ENCODE measurements at places on chromosomes 1 and 21.

GRCh38 chr1:36446271-36446670 is 4.0 kb downstream of the OSCP1 start:
- H3K27me3 ChIP-seq = peaks cover 3% of the 10 kb centered on the region
- H3K4me1 ChIP-seq = peaks cover 6% of the 10 kb centered on the region
- DNase-seq = no peak
- no peak overlapping the region for H3K27ac ChIP-seq
- no peaks in the 10 kb centered on the region for H3K36me3 ChIP-seq
- no peak overlapping the region for H3K4me3 ChIP-seq

DNA sequence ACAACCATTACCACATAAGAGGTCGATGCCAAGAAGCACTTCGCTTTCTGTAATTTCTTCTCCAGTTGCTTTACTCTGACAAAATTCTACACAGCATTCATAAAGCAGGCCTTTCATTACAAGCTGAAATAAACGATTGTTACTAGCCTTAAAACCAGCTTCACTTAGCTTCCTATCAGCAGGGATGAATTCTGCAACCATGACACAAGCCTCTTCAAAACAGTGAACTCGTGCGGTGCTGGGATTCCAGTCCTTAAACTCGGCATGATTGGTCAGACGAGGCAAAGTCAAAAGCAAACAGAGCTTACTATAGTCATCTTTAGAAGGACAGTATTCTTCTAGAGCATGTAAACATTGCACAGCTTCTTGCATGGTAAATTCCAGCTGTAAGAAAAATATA is 30.6 kb downstream of the WDR47 start:
- no peaks in the 10 kb centered on the region for H3K4me1 ChIP-seq
- no peak overlapping the region for H3K4me3 ChIP-seq
- H3K27me3 ChIP-seq = no peaks in the 10 kb centered on the region
- H3K36me3 ChIP-seq = peaks cover 10% of the 10 kb centered on the region
- H3K27ac ChIP-seq = no peak overlapping the region

DNA sequence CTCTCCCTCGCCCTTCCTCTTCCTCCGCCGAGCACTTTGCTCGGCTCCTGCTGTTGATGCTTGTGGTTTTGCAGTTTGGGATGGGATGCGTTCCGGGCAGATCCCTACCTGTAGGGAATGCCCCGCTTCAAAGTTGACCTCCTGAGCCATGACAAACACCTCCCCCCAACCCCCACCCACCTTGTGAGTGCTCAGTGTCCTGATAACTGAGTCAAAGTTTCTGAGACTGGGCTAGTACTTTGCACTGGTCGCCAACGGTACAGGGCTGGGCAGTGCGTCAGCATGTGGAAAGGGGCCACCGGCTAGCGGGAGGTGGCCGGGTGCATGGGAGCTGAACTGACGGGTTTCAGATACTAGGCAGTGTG is 771 bp downstream of the RABGAP1L start:
- peaks cover 66% of the 10 kb centered on the region for H3K4me1 ChIP-seq
- H3K36me3 ChIP-seq = peaks cover 6% of the 10 kb centered on the region
- peak overlapping the region; percentile 92 for H3K27ac ChIP-seq
- no peaks in the 10 kb centered on the region for H3K27me3 ChIP-seq
- H3K4me3 ChIP-seq = peak overlapping the region; percentile 96

- H3K4me3 ChIP-seq = no peak overlapping the region
- H3K27ac ChIP-seq = no peak overlapping the region
- H3K27me3 ChIP-seq = no peaks in the 10 kb centered on the region
- no peaks in the 10 kb centered on the region for H3K36me3 ChIP-seq
- no peak for DNase-seq
- H3K4me1 ChIP-seq = peaks cover 12% of the 10 kb centered on the region
Observed at GRCh38 chr1:151596166-151596953, 15.5 kb upstream of the SNX27 start.

DNA sequence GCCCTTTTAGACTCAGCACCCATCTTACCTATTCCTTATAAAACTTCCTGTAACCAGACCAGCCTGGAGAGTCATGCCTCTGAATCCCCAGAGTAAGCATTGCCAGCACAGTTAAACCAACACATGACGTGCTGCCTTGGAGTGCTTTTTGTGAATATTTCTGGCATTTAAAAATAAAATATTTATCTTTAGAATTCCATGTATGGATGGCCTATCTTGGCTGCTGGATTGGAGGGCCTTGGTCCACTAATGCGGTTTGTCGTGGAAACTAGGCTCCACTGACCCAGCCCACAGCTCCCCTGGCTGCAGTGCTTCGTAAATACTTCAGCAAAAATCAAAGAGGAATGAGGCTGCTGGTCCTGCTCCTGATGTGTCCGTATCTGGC is 17.5 kb downstream of the MTARC1 start:
- H3K4me3 ChIP-seq = no peak overlapping the region
- no peaks in the 10 kb centered on the region for H3K36me3 ChIP-seq

GRCh38 chr1:201742476-201742875 is 86.5 kb upstream of the IPO9 start:
- no peak overlapping the region for H3K27ac ChIP-seq
- peaks cover 59% of the 10 kb centered on the region for H3K27me3 ChIP-seq
- peaks cover 5% of the 10 kb centered on the region for H3K4me1 ChIP-seq

GRCh38 chr1:52225174-52225573 is 83.3 kb downstream of the ZFYVE9 start:
- DNase-seq = no peak
- no peak overlapping the region for H3K4me3 ChIP-seq
- no peaks in the 10 kb centered on the region for H3K36me3 ChIP-seq
- H3K27ac ChIP-seq = no peak overlapping the region
- no peaks in the 10 kb centered on the region for H3K4me1 ChIP-seq
- H3K27me3 ChIP-seq = no peaks in the 10 kb centered on the region

DNA sequence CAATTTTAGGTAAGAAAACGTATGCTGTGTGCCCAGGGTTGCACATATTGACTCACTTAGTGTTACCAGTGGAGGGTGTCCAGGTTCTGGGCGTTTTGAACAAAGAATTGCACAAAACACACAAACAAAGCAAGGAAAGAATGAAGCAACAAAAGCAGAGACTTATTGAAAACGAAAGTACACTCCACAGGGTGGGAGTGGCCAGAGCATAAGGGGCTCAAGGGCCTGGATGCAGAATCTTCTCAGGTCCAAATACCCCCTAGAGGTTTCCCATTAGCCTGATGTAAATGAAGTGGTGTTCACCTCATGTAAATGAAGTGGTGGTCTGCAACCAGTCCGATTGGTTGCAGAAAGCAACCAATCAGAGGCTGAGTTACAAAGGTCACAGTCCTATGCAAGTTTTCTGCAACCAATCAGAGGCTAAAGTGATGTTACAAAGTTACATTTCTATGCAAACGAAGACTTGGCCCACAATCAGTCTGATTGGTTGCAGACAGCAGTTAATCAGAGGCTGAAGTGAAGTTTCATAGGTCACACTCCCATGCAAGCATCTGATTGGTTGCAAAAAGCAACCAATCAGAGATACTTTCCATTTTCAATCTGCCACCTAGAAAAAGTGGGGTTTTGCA is 228.3 kb downstream of the ST6GALNAC3 start:
- no peak for DNase-seq
- no peaks in the 10 kb centered on the region for H3K27me3 ChIP-seq
- peaks cover 26% of the 10 kb centered on the region for H3K4me1 ChIP-seq
- no peaks in the 10 kb centered on the region for H3K36me3 ChIP-seq
- no peak overlapping the region for H3K27ac ChIP-seq
- no peak overlapping the region for H3K4me3 ChIP-seq

DNA sequence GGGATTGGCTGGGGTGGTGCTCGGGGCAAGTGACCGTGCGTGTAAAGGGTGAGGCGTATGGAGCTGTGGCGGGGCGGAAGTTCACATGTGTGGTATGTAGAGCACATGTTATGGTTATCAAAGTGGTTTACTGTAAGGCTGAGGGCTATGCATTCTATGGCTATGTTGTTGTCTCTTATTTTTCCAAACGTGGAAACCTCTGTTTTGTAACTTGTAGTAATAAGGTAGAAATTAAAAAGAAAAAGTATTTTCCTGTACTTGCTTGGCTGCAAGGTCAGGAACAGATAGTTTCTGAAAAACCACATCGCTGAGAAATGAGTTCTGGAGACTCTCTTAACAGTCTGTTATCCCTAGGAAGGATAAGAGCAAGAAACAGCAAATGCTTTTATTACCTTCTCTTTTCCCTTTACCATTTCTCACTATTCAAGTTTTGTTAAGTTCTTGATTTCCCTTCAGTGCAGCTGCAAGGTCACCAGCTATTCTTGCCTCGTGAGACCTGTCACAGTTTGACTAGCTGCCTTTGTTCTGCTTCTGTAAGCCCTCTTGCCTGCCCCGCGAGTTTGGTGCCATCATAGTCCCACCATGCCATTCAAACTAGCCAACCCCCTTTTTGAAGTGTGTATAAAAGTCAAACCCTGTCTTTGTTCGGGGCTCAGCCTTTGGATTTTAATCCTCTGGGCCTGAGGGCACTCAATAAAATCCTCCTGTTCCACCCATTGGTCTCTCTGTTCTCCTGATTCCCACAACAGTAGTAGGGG is 9.5 kb downstream of the RNU1-2 start:
- H3K36me3 ChIP-seq = peaks cover 2% of the 10 kb centered on the region
- H3K27me3 ChIP-seq = peaks cover under 1% of the 10 kb centered on the region
- no peak overlapping the region for H3K27ac ChIP-seq
- H3K4me3 ChIP-seq = no peak overlapping the region
- peaks cover 19% of the 10 kb centered on the region for H3K4me1 ChIP-seq

- no peaks in the 10 kb centered on the region for H3K27me3 ChIP-seq
- no peak overlapping the region for H3K4me3 ChIP-seq
- no peaks in the 10 kb centered on the region for H3K4me1 ChIP-seq
- no peak for DNase-seq
- no peak overlapping the region for H3K27ac ChIP-seq
Observed at GRCh38 chr1:81617308-81617967, 183.3 kb upstream of the ADGRL2 start.

DNA sequence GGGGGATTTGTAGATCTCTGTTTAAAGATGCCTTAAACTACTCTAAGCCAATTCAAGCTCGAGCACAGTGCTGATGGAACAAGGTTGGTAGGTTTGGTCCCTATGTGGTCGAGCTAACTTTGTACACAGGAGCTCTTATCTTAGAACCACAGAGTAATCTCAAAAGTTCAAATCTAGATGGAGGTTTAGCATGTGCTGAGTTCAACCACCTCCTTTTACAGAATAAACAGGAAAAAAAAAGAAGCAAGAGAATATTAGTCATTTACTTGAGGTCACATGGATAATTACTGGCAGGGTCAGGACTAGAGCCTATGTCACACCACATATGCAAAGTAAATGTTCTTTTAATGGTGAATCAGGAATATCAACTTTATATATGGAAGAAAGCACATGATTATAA is 86.2 kb downstream of the DTL start:
- H3K36me3 ChIP-seq = peaks cover 4% of the 10 kb centered on the region
- DNase-seq = no peak

- H3K4me3 ChIP-seq = peak overlapping the region; percentile 81
- no peak for DNase-seq
- H3K36me3 ChIP-seq = no peaks in the 10 kb centered on the region
- peaks cover 2% of the 10 kb centered on the region for H3K27me3 ChIP-seq
- no peak overlapping the region for H3K27ac ChIP-seq
Observed at GRCh38 chr1:16913181-16913832, 8.4 kb upstream of the CROCC start.

GRCh38 chr1:225691861-225692516 is 39.1 kb upstream of the ENAH start:
- DNase-seq = no peak
- H3K27me3 ChIP-seq = peaks cover 2% of the 10 kb centered on the region
- H3K4me1 ChIP-seq = no peaks in the 10 kb centered on the region
- H3K36me3 ChIP-seq = no peaks in the 10 kb centered on the region

DNA sequence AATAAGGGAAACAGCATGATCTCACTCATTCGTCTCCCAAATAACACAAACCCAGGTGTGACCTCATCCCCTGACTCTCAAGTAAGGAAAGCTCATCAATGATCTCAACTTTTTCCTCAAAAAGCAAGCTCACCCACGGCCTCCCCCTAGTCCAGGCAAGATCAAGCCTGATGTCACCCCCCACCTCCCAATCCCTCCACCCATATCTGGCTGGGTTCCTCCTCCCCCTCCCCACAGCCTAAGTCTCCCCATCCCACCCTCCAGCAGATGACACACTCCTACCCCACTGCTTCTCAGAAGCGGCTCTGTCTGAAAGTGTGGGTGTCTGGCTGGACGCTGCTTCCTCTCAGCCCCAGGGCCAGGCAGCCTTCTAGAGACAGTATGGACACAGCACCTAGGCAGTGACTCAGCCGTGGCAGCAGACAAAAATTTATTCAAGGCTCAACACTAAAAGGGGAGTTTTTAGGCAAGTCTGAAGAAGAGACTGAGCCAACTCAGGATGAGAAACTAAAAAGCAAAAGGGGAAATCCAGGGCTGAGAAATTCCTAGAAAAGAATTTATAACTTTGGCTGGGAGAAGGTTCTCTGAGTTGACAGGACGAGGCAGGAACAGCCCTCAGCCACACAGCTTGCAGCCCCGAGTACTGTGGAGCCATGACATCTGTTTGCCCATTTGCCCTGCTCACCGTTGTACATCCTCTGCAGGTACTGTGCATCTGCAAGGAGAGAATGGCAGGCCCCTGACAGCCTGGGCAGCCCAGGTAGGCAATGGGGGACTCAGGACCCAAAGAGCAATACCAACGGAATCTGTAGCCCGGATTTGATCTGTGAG is 81.6 kb upstream of the LRRC8D start:
- peak overlapping the region; percentile 72 for H3K4me3 ChIP-seq
- peak overlapping the region; percentile 95 for H3K27ac ChIP-seq
- H3K27me3 ChIP-seq = peaks cover 3% of the 10 kb centered on the region
- H3K36me3 ChIP-seq = peaks cover 18% of the 10 kb centered on the region
- no peak for DNase-seq
- H3K4me1 ChIP-seq = peaks cover 76% of the 10 kb centered on the region

GRCh38 chr1:155608888-155609225 is 1.2 kb upstream of the MSTO1 start:
- H3K27ac ChIP-seq = no peak overlapping the region
- H3K4me1 ChIP-seq = peaks cover 10% of the 10 kb centered on the region
- DNase-seq = no peak
- H3K27me3 ChIP-seq = peaks cover 7% of the 10 kb centered on the region
- peaks cover 9% of the 10 kb centered on the region for H3K36me3 ChIP-seq
- peak overlapping the region; percentile 37 for H3K4me3 ChIP-seq
